ENCODE measurements at places on chromosomes 11 and 22.

- DNase-seq, result no peak
Measured at GRCh38 chr11:34128824-34129223, 23.4 kb downstream of the NAT10 start.

GRCh38 chr11:128045094-128045725, 542.1 kb downstream of the ETS1 start:
- DNase-seq, result no peak

DNA sequence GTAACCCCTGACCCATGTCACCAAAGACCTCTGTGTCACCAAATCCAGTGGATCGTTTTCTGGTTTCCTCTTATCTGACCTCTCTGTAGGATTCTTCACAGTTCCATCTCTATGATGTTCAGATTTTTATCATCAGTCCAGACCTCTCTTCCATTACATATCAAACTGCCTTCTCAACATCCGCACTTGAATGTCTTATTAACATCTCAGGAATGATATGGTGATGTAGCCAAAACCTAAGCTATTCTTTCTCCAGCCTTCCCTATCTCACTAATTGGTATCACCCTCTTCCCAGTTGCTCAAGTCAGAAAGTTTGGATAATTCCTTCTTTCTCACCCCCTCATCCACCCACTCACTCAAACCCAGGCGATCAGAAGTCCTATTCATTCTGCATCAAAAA, 13.4 kb downstream of the APLNR start:
- DNase-seq, result peak; percentile 50

DNA sequence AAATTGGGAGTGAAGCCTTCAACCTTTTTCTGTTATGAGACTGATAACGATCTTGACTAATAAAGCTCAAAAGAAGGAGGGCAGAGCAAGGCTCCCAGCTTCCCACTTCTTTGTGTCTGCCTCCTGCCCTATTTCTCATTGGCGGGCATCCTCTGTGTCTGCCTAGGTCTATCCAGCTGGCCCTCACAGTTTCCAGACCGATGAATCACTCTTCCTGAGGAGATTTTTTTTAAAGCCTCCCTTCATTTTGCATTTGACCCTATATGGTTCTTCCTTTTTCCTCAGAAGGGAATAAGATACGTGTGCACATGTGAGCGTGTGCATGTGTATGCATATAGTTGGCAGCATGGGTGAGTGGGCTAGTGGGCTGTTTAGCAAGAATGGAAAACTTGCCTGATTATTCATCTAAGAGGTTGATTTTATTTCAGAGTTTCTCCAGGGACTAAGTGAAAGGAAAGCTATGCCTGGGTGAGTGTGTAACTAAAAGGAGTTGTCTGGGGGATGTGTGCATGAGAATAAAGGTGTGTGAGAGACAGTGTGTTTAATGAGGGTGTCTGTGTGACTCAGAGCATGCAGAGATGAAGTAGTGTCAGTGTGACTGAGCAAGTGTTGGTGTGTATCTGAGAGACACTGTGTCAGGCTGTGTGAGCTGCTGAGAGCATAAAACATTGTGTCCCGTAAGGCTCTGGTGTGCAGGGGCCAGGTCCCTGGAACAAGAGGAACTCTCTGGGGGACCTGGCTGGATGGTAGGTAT, 12.2 kb downstream of the PHLDB1 start:
- peak; percentile 81 for DNase-seq

GRCh38 chr11:12706545-12707499, 32.6 kb downstream of the TEAD1 start:
- no peak for DNase-seq

DNA sequence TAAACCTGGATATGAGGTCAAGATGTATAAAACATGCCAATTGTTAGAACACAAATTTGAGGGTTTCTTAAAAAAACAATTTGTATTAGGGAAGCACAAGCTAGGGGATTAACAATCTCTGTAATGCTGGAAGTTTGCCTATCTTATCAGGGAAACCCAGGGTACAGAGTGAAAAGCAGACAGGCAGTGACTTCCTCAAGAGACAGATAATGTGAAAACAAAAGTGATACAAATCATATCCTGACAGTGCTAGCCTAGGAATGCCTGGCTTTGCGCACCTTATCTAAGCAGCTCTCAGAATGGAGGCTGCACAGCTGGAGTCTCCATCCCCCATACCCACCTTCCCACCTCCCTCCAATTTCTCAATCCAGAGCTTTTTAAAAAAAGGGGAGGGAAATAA, 22.5 kb upstream of the RBX1 start:
- DNase-seq, result no peak

GRCh38 chr11:73429121-73429750, 53.0 kb downstream of the RELT start:
- DNase-seq, result peak; percentile 38

- DNase-seq, result no peak
Measured at GRCh38 chr11:47560426-47560825, 5.0 kb upstream of the PTPMT1 start.

- DNase-seq, result no peak
Measured at GRCh38 chr22:24427500-24428164, at the start of gene ADORA2A. TSS of gene ADORA2A (plus strand) at chr22:24427599. CDS start at chr22:24433405, 5,806 bp downstream.

DNA sequence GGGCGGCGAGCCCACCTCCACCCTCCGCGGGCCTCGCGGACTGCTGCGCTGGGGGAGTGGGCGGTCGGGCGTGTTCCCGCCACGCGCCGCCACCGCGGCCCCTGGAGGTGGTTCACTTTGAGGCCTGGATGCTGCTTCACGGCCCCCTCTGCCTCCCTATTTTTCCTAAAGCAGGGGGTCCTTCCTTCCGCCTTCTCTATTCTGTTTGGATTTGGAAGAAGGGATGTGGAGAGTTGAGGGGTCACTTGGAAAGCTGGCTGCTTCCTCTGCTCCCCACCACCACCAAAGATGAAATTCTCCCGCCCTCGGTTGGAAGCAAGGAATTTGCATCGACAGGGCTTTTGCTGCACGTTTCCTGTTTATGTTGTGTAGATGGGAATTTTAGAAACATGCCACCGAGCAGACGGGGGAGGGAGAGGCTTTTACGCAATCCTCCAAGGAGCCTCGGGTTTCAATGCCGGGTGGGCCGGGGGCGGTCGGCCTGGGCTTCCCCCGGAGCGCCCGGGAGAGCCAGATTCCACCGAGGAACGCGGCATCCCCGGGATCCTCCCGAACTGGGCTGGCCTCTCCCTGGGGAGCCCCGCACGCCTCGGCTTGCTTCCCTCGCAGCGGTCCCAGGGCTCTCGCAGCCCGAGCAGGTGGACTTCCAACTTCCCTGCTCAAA, 403 bp upstream of the SBF2 start:
- peak; percentile 65 for DNase-seq

All from AG20443 (cell line).